ENCODE measurements at places on chromosomes 5 and 9. TPM values are rescaled to one million over a fixed set of nuclear protein-coding genes. Genes with fewer than 3 reads are reported as not detected.

The NMUR2 gene
- not detected for total RNA-seq

The MCC gene
- 2.6 TPM for total RNA-seq

DNA sequence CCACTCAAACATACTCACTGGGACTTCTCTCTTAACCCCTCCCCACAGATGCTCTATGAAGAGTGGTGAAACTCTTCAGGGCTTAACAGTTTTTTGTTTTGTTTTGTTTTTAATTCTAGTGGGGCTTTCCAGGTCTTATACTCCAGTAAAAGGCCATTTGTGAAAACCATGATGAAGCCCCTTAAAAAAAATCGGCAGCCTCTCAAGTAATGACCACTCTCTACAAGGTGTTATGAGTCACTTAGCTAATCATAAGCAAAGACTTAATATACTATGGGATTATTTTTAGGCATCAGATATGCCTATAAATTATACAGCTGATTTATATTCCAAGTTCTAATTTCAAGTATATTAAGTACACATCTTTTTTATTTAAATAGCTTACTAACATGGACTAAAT lies 607.9 kb downstream of the RAB3C start:
- H3K4me3 ChIP-seq: no peak overlapping the region
- H3K27me3 ChIP-seq: no peaks in the 10 kb centered on the region
- H3K36me3 ChIP-seq: no peaks in the 10 kb centered on the region
- no peak overlapping the region for H3K27ac ChIP-seq
- H3K4me1 ChIP-seq: no peaks in the 10 kb centered on the region
- DNase-seq: no peak

DNA sequence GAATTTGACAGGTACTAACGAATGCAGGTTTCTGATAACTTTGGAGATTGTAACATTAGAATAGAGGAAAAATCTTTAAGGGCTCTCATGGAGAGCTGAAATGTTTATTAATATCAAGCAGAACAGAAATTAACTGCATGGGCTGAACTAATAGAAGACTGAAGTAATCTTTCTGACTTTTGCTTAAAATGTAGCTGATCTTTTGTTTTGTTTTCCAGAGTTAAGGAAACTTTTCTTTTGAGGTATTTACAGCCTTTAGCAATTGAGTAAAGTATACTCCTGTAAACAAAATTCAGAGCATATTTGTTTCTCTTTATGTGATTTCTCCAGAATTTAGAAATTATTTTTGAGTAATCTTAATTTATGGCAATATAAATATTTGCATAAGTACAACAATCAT lies 43.9 kb downstream of the SHC3 start:
- H3K27me3 ChIP-seq: no peaks in the 10 kb centered on the region
- H3K36me3 ChIP-seq: no peaks in the 10 kb centered on the region
- H3K4me3 ChIP-seq: no peak overlapping the region
- no peak for DNase-seq

GRCh38 chr9:131692612-131693562 lies 47.0 kb downstream of the RAPGEF1 start:
- no peak for DNase-seq
- no peaks in the 10 kb centered on the region for H3K36me3 ChIP-seq
- no peaks in the 10 kb centered on the region for H3K27me3 ChIP-seq

GRCh38 chr9:128992995-128993394 lies 35.1 kb downstream of the SH3GLB2 start:
- peaks cover 85% of the 10 kb centered on the region for H3K36me3 ChIP-seq
- no peak for DNase-seq
- no peaks in the 10 kb centered on the region for H3K27me3 ChIP-seq
- peaks cover 4% of the 10 kb centered on the region for H3K4me1 ChIP-seq
- no peak overlapping the region for H3K4me3 ChIP-seq

GRCh38 chr9:4070266-4070665 lies 229.6 kb downstream of the GLIS3 start:
- H3K4me3 ChIP-seq: no peak overlapping the region
- no peaks in the 10 kb centered on the region for H3K27me3 ChIP-seq
- no peaks in the 10 kb centered on the region for H3K36me3 ChIP-seq
- no peak overlapping the region for H3K27ac ChIP-seq

GRCh38 chr9:33480106-33480505 lies 6.4 kb upstream of the NOL6 start:
- no peak overlapping the region for H3K4me3 ChIP-seq
- no peaks in the 10 kb centered on the region for H3K27me3 ChIP-seq

Measured in T-cell (primary cell).